ENCODE measurements at places on chromosomes 4 and X.

GRCh38 chr4:87500092-87500462 lies 29.1 kb downstream of the SPARCL1 start:
- DNase-seq, result no peak

GRCh38 chr4:128357286-128357685 lies 69.7 kb upstream of the PGRMC2 start:
- DNase-seq, result no peak

DNA sequence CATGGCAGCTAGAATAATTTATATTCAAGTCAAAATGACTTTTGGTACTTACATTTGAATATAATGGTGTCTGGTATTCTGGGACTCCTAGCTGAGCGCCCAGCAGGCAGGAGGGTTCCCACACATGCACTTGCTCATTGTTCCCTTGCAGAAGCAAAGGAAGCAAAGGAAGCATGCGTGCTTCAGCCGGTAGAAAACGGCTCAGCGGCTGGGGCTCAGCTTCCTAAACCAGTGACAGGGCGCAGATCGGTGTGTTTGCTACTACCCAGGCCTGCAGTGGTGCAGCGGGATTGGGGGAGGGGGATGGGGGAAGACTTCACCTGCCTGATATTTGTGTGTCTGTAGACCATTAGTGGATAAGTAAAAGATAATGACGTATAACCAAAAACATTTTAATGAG lies 978.3 kb upstream of the TENM3 start:
- DNase-seq, result no peak

- DNase-seq, result no peak
Measured at GRCh38 chr4:22522206-22522605, 6.3 kb upstream of the ADGRA3 start.

DNA sequence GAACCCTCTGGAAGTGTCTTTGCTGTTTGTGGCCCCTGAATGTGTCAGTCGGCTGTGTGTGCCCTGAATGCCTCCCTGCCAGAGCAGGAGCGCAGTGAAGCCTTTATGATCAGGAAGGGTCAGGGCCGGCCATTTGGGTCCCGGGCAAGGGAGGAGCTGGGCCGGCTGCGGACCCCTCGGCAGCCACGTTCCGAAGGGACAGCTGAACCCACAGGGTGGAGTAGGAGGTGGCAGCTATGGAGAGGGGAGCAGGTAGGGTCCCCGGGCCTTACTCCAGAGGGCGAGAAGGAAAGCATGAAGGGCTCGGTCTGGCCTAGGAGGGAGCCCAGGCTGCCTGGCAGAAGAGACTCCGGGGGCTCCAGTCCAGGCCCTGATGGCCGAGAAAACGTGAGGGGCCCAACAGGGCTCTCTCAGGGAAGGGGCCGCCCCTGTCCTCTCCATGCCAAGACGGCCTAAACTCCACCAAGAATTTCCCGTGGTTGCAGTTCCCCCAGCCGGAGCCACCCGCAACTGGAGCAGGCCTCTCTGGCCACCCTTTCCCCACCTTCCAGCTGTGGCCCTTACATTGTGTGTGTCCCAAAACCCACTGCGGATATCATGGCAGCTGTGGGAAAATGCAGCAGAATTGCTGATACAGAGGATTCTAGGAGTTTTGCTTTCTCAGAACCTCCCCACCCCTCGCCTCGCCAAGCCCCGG lies 182.2 kb upstream of the STK26 start:
- DNase-seq, result no peak

DNA sequence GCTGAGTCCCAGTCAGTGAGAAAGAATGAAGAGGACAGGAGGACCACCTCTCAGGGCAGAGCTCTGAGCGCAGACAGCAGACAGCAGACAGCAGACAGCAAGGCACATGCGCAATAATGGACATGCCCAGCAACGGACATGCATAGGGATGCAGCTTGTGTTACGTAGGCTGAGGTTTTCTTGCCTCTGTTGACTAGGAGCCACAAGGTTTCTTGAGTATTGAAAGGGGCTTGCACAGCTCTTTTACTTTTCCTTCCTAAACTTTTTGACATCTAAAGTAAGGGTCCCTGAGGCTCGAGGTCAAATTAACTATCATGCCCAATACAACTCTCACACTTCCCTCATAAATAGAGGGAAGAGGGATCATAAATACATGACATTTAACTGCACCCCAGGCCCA lies at the start of gene PAGE3:
Gene PAGE3 (minus strand): TSS at position 101 of the 400 bp plus-strand sequence. CDS start 1,013 bp downstream, outside the sequence.
- no peak for DNase-seq

GRCh38 chr4:65033899-65034298 lies 624.6 kb upstream of the TECRL start:
- DNase-seq, result no peak

GRCh38 chrX:42585842-42586621 lies 191.9 kb downstream of the PPP1R2C start:
- DNase-seq, result no peak

DNA sequence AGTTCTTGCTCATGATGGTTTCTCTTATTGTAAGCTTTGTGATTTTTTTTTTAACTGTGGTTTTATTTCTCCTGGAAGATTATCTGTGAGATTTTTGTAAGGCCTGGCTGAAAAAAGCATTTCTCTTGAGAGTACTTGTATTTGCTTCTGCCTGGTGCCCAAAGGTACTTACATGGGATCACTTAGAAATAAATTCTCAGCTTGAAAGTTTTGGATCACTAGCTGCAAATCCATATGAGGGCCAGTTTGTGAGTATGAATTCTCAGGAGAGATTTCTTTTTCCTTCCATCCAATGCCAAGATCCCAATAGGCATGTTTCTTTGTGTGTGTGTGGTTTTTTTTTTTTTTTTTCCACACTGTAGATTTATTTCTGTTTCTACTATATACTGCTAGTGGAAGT lies 1884.7 kb upstream of the PCDH7 start:
- DNase-seq, result no peak

- DNase-seq, result no peak
Measured at GRCh38 chr4:137238456-137239162, 293.7 kb downstream of the PCDH18 start.

DNA sequence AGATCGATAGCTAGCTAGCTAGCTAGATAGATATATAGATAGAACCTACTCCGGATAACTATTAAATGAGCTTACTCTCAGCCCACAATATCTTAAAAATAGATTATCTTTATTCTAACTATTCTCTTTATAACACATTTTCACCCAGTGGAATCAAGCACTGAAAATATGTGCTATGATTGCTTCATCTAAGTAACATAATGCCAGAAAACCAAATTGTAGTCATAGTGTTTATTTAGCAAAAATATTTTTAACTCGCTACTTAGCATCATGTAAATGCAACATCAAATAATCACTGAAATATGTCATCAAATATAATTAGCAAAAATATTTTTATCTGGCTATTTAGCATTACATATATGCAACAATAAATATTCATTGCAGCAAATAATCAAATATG lies 1.5 kb downstream of the TMEM156 start:
- DNase-seq, result no peak

GRCh38 chrX:134074151-134074550 lies 88.8 kb upstream of the GPC3 start:
- no peak for DNase-seq

DNA sequence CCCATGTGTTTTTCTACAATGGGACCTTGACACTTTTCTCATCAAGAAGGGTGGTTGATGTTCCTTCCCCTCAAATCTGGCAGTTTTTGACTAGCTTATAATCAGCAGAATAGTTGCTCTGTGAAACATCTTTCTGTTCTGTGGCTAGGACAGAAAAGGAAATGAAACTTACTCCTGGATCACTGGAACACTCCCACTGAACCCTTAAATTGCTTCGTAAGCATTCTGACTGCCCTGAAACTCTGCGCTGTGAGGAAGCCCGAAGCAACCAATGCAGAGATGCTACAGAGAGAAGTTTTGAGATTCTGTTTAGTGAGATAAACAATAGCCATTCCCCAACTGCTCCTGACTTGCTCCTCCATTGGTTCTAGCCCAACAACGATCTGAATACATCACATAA lies 602.2 kb downstream of the CENPC start:
- DNase-seq, result no peak

DNA sequence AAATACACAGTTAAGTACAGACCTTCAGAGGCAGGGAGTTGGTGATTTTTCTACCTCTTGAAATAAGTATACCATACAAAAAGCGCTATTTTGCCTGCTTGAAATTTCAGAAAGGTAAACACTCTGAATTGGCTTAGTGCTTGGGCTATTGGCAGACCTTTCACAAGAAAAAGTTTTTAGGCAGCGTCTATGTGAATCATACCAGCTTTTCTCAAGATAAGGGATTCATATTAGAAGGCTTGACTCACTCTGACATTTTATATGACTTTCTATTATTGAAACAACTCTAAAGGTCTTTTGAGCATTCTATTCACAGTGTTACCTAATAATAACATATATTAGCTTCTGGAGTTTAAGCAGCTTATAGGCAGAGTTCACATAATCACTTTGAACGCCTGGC lies 286.4 kb upstream of the FAT1 start:
- no peak for DNase-seq

DNA sequence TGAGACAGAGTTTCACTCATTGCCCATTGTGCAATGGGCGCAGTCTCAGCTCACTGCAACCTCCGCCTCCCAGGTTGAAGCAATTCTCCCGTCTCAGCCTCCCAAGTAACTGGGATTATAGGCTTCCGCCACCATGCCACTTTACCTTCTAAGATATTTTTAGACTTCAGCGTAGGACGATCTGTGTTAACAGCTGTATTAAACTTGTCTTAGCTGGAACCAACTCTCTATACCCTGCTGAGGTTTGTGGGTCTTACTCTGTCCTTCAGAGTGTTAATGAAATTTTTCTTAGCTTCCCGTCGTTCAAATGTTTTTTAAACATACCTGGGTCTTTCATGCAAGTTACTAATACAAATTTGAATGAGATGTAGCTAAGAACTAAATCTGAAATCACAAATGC lies 14.7 kb downstream of the TMEM165 start:
- DNase-seq, result no peak

DNA sequence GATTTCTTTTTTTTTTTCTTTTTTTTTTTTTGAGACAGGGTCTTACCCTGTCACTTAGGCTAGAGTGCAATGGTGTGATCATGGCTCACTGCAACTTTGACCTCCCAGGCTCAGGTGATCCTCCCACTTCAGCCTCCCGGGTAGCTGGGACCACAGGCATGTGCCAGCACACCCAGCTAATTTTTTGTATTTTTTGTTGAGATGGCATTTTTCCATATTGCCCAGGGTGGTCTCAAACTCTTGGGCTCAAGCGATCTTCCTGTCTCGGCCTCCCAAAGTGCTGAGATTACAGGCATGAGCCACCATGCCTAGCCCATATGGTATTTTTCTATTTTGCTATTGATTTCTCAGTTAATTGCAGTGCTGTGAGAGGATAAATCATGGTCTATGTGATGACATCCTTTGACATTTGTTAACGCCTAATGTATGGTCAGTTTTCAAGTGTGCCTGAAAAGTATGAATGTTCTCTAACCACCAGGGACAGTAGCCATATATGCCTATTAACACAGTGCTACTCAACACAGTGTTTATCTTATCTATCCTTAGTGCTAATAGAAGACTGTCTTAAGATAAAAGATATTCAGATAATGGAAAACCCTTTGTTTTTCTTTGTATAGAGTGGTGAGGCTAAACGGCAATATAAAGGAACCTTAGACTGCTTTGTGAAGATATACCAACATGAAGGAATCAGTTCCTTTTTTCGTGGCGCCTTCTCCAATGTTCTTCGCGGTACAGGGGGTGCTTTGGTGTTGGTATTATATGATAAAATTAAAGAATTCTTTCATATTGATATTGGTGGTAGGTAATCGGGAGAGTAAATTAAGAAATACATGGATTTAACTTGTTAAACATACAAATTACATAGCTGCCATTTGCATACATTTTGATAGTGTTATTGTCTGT lies 9.1 kb upstream of the HSPA4L start:
- DNase-seq, result no peak
